Glutamatergic neuron (in vitro differentiated cells): ENCODE measurements at places on chromosomes 5 and 9. TPM values are rescaled to one million over a fixed set of nuclear protein-coding genes. Genes with fewer than 3 reads are reported as not detected.

- no peaks in the 10 kb centered on the region for H3K27me3 ChIP-seq
- no peak for DNase-seq
Observed at GRCh38 chr5:104843822-104844221, 1281.2 kb upstream of the NUDT12 start.

GRCh38 chr9:4964540-4964939 is 20.5 kb upstream of the JAK2 start:
- H3K4me3 ChIP-seq, result no peak overlapping the region
- peaks cover 4% of the 10 kb centered on the region for H3K27me3 ChIP-seq
- DNase-seq, result no peak
- H3K27ac ChIP-seq, result no peak overlapping the region

GRCh38 chr9:5874048-5874447 is 16.6 kb upstream of the MLANA start:
- no peaks in the 10 kb centered on the region for H3K36me3 ChIP-seq
- DNase-seq, result no peak
- H3K4me3 ChIP-seq, result no peak overlapping the region

DNA sequence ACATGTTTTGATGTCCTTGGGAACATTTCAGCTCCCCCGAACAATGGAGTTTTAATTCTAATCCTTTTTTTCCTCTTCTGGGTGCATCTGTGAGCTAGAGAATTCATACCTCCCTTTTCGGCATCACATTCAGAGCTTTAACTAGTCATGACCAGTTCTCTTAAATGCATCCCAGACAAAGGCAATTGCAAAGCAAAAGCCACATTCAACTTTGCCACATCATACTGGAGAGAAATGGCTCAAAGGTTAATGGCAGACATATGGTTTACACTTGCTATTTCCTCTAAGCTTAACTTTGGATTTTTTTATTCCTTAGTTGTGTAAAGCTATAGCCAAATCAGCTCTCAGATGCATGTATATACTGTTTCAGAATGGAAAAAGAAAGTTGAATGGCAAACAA is 153.3 kb downstream of the ESM1 start:
- H3K27me3 ChIP-seq, result peaks cover 9% of the 10 kb centered on the region
- H3K27ac ChIP-seq, result no peak overlapping the region
- H3K4me1 ChIP-seq, result peaks cover 38% of the 10 kb centered on the region
- no peak for DNase-seq
- no peaks in the 10 kb centered on the region for H3K36me3 ChIP-seq

Gene RNF145
- 71.0 TPM for total RNA-seq

Gene ADCY2
- 3.8 TPM for total RNA-seq
